ENCODE measurements at places on chromosomes 4 and X.

- DNase-seq, result no peak
Measured at GRCh38 chr4:84531689-84532088, 32.6 kb upstream of the NKX6-1 start.

DNA sequence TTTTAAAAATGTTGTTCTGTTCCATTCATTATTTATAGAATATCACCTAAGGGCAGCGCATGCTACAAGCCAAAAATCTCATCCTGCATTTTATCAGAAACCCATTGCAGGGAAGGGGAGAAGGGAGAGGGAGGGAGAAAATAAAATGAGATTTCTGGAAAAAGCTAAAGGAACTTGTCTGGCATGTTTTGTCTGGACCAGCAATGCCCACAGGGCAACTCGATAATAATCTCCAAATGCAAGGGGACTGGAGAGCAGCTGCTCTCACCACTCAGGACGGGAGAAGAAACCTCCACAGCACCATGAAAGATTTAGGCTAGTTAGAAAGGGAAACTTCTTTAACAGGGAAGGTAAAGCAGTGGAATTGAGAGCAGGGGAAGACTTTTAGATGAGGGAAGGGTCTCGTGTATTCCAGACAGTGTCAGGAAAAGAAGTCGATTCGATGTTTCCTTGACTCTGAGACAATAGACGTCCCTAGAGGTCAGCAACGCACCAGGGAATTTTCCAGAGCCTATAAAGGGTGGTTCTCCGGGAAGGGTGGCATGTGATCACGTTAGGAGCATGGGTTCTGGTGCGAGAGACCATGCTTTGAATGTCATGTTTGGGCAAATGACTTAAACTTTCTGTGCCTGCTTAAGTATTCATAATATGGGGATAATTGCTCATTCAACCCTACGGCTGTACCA is 132.2 kb upstream of the NDP start:
- no peak for DNase-seq

DNA sequence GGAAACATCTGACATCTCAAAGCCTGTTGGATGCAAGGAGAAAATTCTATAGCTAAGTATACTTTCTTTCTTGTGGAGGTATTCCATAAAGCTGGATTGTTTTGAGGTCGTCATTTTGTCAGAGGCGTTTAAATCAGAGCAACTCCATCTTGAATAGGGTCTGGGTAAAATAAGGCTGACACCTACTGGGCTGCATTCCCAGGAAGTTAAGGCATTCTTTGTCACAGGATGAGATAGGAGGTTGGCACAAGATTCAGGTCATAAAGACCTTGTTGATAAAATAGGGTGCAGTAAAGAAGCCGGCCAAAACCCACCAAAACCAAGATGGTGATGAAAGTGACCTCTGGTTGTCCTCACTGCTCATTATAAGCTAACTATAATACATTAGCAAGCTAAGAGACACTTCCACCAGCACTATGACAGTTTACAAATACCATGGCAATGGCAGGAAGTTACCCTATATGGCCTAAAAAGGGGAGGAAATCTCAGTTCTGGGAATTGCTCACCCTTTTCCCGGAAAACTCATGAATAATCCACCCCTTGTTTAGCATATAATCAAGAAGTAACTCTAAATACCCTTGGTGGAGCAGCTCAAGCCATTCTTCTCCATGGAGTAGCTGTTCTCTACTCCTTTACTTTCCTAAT is 11.9 kb downstream of the HSD17B13 start:
- no peak for DNase-seq

DNA sequence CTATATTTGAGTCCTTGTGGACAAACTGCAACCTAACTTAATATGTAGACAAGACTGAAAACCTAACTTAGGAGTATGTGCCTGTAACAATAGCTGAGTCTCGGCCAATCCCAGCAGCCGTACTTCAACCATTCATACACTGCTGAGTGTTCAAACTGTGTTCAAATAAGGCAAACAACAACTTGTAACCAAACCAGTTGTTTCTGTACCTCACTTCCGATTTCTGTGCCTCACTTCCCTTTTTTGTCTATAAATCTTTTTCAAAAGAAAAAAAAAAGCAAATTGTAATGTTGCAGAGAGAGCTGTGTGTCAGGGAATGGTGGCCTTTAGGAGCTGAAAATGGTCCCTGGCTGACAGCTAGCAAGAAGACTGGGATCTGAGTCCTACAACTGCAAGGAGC is 46.0 kb downstream of the GEMIN8 start:
- DNase-seq, result no peak

DNA sequence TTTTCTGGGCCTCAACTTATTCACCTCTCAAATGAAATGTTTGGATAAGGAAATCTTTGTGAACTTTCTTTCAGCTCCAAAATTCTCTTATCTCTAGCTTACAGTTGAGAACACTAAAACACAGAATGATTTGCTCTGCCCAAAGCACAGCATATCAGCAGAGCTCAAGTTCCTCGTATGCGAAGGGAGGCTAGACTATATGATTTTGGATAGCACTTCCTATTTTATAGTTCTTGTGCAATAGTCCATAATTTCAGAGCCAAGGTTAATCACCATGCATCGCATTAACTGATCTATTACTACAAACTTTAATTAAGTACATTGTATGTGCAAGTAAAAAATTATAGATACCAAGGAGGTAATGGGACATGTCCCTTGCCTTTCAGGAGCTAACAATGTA is 27.0 kb upstream of the KLHL13 start:
- DNase-seq, result no peak

GRCh38 chrX:45164021-45164621 is 36.6 kb downstream of the DIPK2B start:
- DNase-seq, result no peak

DNA sequence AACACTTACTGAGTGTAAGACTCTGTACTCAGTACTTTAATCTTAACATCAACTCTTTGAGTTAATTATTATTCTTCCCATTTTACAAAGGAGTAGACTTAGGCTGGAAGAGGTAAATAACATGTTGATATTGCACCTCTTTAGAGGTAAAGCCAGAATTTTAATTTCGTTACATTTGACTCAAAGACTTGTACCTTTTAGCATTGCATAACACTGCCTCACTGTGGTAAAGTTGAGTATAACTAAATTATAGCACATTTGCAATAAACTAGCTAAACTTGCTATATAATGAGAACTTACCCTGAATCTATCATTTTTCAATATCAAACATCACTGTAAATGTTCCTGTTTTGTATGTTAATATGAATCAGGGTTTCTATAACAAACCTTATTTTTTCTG is 218.5 kb downstream of the PRR32 start:
- DNase-seq, result peak; percentile 2

- DNase-seq, result peak; percentile 90
Measured at GRCh38 chrX:34656842-34657725, at the start of gene TMEM47. TMEM47 (minus strand) TSS chrX:34657285; CDS start chrX:34657029, 256 bp downstream.

- no peak for DNase-seq
Measured at GRCh38 chr4:56164907-56165306, 216.2 kb downstream of the CEP135 start.

- DNase-seq, result no peak
Measured at GRCh38 chr4:40423735-40424134, 88.6 kb downstream of the CHRNA9 start.

DNA sequence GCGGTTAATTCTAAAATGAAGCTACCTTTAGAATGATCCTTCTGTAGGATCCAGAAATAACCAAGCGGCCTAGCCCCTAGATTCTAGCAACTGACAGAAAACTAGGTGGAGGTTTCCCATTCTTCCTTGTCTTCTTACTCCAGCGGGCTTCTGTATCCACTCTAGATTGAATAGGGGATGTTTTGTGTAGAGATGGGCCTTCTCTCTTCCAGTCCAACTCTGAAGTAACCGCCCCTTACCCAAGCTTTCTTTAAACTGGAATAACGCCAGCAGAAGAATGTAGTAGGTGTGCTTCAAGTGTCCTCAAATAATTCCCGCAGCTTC is 386 bp upstream of the TMEM184C start:
- DNase-seq, result no peak

GRCh38 chrX:859329-859728 is 228.7 kb downstream of the SHOX start:
- no peak for DNase-seq

- no peak for DNase-seq
Measured at GRCh38 chr4:89427782-89428181, 120.2 kb upstream of the GPRIN3 start.

- no peak for DNase-seq
Measured at GRCh38 chr4:87601361-87601760, 7.0 kb upstream of the DSPP start.

DNA sequence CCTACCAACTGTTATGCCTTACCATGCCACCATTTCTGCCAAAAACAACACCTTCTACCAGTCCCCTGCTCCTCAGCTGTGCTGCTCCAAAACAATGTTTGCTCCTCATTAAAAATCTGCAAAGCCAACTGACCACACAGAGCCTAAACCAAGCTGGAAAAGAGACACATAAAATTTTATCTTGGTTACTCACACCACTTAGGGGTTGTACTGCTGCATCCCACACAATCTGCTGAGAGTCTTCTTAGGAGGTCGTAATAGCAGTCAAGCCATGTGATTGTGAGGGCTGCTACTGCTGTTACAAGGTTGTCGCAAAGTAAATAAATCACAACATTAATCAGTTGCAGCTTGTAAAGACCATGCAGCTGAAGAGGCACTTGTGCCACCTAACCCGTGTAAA is 607.4 kb upstream of the FAM241A start:
- DNase-seq, result no peak

DNA sequence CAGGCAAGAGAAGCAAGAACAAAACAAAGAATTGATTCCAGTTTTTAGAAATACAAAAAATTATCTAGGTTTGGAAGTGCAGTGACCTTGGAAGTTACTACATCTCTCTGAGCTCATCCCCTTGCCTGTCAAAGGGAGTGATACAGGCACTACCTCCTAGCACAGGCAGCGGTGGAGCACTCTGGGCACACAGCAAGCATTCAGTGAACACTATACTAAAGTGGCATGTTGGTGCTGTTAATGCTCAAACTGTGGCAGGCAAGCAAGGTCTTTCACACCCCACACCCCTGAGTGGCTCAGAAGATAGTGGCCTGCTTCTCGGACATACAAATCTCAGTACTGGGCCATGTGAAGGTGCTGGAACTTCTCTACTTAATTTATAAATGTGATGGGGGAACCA is 51.2 kb downstream of the DRD5 start:
- DNase-seq, result no peak

DNA sequence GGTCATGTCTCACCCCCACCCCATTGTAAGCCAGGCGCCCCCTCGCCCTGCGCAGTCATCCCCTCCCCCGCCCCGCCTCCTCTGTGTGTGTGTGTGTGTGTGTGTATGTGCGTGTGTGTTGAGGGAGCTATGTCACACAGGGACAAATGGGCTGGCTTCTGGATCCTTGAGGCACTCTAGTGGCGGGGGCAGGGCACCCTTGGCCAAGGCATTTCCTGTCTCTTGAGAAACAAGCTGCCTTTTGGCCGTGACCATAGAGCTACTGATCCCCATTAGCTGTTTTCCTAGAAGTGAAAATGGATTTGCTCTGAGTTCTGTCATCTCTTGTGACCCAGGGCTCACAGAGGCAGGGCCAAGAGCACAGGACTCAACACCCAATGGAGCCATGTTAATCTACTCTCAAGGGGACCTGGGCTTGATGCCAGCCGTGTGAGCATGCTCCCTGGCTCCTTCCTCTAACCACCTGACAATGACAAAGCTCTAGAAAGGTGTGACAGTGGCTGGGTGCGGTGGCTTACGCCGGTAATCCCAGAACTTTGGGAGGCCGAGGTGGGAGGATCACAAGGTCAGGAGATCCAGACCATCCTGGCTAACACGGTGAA is 162.5 kb upstream of the BCOR start:
- peak; percentile 50 for DNase-seq

GRCh38 chr4:14985843-14986242 is 16.4 kb upstream of the CPEB2 start:
- no peak for DNase-seq

- DNase-seq, result no peak
Measured at GRCh38 chr4:60840020-60840419, 360.1 kb upstream of the ADGRL3 start.

DNA sequence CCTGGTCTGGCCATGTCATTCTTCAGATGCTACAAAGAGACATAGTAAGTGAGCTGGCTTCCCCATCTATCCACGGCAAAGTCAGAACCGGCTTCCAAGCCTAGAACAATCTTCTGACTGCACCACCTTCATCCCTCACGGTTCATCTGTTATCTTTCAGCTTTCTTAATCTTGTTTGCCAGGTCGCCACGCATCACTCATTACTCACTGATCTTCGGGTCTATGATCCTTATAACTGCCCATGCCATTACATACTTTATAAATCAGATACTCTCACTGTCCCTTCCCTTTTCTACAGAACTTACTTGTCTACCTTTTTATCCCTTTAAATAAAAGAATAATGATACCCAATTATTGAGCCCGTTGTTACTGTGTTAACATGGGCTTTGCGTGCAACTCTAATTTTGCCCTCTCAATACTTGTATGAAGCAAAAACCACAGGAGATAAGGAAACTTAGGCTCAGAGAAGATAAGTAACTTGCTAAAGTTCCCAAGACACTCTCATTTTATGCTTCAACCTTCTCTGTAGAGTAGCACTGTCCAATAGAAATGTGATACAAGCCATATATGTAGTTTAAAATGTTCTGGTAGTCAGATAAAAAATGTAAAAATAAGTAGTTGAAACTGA is 171.7 kb downstream of the AMELX start:
- DNase-seq, result no peak

All from H7 (cell line).